ENCODE measurements at places on chromosomes 6 and 20.
A peak's percentile ranks its signal among the peaks of the same experiment; 100 is the strongest.

- no peak for DNase-seq
Measured at GRCh38 chr20:60200305-60200918, 242.2 kb downstream of the CDH26 start.

- DNase-seq = no peak
Measured at GRCh38 chr6:52134011-52134410, 46.6 kb upstream of the PKHD1 start.

DNA sequence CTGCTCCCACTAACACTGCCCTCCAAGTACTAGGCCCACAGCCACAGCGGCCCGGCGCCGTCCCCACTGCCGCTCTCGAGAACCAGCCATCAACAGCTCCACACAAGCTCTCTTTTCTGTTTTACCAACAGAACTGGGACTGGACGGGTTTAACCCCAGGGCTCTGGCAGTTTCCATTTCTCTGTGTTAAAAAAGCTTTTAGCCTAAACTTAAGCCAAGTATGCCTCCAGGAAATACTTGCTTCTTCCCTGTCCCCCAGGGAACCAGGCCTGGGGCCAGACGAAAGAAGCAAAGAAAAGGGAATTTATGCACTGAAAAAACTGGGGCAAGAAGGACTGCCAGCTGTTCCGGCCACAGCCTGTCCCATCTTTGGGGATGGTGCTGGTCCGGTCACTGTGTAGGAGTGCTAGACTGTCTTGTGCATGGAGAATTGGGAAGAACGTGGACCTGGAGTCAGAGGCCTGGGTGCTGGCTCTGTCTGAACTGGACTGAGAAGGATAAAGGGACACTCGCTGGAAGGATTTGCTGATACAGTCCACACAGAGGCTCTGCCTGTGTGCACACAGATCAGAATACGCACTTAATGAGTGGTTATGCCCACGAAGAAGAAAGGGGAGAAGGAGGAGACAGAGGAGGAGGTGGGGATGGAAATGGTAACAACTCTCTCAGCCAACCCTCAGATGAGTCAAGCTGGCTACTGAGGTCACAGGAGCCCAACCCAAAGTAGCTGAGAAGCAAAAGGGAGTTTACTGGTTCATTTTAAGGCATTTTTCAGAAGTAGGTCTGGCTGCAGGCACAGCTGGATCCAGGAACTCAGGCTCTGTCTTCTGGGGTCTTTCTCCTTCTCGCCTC is 254.4 kb upstream of the PMEPA1 start:
- DNase-seq = no peak

DNA sequence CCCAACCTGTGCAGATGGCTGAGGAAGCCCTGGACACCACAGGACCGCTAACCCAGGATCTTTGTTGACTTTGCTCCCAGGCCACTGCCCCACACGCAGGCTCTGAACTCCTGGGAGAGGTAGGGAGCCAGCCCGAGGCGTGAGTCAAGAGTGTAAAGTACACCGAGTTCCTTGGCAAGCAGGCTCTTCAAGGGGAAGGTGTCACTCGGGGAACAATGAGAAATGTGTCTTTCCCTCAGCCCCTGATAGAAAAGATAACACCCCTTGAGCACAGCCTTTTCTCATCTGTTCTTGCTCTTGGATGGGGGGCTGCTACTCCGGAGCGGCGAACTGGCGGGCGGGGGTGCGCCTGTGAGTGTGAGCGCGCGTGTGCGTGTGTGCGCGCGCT is 472 bp upstream of the EDN3 start:
- no peak for DNase-seq

- no peak for DNase-seq
Measured at GRCh38 chr6:29965873-29966601, 23.7 kb downstream of the HLA-A start.

DNA sequence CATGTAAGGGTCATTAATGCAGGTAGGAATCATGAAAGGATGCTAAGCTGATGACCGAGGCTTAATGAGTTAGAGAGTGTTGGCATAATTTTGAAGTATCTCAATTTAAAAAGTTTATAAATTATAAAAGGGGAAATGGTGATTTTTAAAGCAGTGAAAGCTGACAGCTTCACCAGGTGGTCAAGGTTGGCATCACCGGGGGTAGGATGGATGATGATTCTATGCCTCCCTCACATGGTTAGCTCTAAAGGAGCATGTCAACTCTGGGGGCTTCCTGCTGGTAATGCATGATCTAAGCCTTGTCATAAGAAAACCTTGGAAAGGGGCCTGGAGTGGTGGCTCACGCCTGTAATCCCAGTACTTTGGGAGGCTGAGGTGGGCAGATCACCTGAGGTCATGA is 89.2 kb upstream of the MARCKS start:
- no peak for DNase-seq

GRCh38 chr6:100288311-100288710 is 176.4 kb downstream of the SIM1 start:
- no peak for DNase-seq

DNA sequence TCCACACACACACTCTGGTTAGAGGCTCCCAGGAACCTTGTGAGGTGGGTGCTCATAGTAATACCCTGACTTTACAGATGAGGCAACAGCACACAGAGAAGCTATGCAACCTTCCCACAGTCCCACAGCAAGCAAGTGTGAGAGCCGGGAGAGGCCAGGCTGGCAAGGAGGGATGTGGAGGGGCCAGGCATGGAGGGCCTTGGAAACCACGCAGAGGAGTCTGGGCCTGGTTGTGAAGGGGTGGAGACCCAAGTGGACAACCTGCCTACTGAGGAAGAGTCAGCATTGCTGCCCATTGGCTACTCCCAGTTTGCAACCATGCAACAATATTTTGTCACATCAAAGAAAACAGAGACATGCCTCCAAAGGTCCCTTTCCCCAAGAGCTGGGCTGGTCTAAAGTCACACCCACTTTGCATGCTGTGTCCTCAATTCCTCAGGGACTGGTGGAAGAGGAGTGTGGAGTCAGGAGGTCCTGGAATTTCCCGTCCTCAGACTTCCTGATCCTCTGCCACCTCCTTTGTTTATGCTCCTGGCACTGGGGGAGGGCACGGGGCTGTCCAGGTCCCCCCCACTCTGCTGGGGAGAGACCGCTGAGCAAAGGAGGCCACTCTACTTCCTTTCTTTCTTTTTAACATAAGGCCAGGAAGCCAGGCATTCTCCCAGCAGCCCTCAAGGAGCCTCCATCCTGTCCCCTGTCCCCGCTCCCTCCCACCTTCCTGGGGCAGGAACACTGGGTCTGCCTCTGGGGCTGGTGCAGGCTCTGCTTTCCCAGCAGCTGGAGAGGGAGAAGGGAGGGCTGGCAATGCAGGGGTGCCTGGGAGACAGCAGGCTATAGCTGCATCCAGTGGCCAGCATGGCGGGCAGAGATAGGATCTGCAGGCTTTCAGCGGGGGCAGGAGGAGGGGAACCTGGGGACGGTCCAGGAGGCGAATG is 68.3 kb downstream of the NOL4L start:
- DNase-seq = no peak

GRCh38 chr20:50187403-50188051 is 3.1 kb upstream of the CEBPB start:
- no peak for DNase-seq

- no peak for DNase-seq
Measured at GRCh38 chr6:116971959-116972358, 94.9 kb downstream of the RFX6 start.

DNA sequence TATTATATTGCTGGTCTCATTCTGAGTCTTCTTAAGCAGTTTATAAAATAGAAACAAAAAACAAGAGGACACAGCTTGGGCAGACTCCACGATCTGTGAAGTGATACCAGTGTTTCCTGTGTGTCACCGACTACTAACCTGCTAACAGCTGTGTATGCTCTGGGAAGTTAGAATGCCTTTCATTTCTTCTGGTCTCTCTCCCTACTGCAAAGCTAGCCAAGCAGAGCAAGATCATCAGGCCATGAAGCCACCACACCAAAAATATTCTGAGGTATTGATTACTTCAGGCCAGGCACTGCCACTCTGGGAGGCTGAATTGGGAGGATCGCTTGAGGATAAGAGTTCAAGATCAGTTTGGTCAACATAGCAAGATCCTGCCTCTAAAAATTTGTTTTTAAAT is 46.9 kb upstream of the SMIM29 start:
- DNase-seq = no peak

DNA sequence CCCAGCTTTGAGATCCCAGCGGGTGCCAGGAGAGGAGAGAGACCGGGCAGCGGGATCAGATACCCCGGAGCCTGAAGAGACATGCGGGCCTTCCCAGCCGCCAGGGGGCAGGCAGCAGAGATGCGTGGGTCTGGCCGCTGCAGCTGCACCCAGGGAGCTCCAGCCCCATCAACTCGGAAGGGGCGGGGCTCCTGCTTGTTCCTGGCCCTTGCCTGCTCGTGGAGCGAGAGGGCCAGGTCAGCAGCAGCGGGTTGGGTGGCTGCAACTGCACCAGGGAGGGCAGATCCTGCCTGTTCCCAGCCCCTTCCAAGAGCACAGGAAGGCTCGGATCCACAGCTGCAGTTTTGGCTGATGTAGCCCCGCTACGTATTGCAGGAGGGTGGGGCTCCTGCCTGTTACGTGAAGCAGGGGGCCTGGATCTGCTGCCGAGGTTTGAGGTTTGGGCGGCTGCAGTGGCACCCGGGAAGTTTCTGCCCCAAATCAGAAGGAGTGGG is 532.8 kb downstream of the RFPL4B start:
- no peak for DNase-seq

GRCh38 chr20:41172296-41173140 is 35.2 kb downstream of the PLCG1 start:
- DNase-seq = no peak

- no peak for DNase-seq
Measured at GRCh38 chr20:51380401-51381385, 161.8 kb downstream of the NFATC2 start.

DNA sequence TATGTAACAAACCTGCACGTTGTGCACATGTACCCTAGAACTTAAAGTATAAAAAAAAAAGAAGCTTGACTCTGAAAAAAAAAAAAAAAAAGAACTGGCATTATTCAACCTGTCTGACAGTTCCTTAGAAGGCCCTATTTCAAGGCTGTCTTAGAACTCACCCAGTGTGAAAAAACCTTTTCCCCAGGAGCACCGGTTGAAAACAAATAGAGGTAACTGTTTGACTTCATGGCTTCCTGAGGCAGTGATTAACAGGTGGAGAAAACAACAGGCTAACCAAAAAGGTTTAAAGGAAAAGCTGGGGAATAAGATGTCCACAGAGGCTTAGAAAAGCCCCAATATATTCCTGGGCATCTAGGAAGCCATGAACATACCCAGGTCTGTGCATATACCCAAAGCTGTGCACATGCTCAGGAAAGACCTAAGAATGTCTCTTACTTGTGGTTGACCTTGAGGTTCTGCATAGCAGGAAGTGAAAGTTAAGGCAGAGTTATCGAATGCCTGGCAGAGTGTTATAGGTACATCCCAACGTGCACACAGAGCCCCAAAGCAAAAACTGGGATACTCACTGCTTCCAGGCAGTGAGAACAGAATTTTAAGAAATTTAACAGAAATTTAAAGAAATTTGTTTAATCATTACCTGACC is 7.0 kb downstream of the UQCC1 start:
- no peak for DNase-seq

DNA sequence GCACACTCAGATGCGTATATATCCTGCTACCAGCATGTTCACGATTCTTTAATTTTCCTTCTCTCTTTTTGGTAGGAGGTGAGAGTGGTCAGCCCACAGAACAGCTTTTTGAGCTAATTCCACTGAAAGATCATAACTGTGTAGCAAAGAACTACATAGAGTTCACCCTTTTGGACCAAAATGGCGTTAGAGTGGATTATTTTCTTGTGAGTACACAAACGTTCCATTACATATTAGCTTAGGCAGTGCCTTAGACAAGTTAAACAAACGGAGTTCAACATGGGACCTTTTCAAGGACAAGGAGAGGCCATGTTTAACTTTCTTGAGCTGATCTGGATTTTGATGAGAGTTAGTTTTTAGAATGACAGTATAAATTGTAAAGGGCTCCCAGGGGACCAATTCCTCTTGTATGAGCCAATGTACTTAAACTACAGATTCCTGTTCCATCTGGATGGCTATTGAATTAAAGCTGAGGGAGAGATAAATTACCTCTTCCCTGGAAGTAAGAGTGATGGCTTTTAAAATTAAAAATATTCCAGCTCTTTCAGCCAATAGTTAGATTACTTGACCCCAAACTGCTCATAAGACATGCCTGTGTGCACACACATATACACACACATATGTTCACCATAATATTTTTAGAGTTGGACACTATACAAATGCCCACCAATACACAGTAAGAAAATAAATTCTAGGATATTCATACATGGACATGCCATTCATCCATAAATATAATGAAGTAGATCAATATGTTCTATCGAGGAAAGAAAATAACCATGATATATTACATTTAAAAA is 25.6 kb upstream of the ARMH2 start:
- DNase-seq = no peak

DNA sequence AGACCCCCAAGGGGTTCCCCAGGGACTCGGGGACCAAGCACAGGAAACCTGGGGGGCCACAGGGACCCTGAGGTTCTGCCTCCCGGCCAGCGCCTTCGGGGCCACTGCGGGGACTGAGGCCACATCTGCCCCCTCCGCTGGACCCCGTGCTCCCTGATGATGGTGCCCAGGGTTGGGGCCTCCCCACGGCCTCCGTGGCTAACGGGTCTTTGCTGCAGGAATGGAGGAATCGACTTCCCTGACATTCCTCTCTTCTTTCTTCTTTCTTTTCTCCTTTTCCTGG is 330.2 kb downstream of the TAF4 start:
- DNase-seq = no peak

- no peak for DNase-seq
Measured at GRCh38 chr6:67003844-67004243, 1296.8 kb upstream of the EYS start.

DNA sequence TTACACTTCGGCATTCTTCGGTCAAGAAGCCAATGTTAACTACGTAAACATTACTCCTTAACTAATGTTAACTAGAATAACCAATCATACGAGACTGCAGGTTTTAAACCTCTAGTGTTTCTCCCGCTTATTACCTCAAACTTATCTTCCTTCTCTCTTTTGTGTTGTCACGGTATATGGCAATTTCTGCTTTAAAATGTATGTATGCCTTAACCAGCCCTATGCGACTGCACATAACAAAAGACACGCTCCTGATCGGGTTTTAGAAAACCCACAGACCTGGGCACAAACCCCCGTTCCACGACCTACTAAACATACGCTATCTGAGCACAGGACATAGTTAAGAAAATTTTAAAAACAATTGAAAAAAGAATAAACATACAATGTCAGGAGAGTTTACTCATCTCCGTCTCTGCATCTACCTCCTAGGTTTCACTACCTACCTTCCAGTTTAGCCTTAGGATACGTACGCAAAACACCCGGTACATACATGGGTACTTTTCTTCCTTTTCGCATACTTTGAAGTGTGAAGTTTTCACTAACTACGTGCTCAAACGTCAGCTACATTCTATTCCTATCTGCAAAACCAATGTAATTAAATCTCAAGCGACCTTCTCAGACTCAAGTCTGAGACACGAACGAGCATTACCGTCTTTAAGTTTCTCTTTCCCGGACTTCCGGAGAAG is 1.1 kb downstream of the CD164 start:
- DNase-seq = peak; percentile 17

GRCh38 chr6:44250718-44251123 is 3.8 kb downstream of the HSP90AB1 start:
- no peak for DNase-seq

DNA sequence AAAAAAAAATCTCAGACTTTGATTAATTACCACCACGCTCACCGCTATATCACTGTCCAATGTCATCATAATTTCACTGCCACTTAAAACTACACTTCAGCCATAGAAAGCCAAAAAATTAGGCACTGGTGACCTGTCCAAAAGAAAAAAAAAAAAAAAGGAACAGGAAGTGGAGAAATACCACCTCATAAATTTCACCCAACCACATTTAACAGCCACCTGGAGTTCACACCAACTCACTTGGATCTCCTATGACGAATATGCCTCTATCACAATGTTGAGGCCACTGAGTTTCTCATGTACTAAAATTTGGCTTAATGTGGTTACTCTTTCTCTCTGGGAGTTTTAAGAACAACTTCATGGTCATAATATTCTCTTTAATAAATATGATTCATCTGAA is 237.5 kb upstream of the RSPO3 start:
- DNase-seq = no peak
